ENCODE measurements at places on chromosomes 4 and X.

DNA sequence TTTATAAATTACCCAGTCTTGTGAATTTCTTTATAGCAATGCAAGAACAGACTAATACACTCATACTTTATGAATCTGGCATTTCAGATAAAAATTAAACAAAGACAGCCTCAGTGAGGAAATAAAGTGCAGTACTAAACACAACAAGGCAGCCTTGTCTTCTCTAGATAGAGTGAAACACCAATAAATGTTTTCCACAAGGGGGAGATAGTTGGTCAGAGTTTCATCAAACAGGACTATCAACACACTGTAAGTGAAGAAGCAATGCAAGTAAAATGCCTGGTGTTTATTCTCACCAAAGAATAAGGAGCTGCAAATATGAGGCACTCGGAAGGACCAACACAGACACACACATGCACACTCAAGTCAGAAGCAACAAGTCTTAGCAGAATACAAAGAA is 62.8 kb downstream of the FAM9B start:
- no peak for DNase-seq

GRCh38 chr4:109826719-109827118 is 1.1 kb upstream of the RRH start:
- DNase-seq = no peak

DNA sequence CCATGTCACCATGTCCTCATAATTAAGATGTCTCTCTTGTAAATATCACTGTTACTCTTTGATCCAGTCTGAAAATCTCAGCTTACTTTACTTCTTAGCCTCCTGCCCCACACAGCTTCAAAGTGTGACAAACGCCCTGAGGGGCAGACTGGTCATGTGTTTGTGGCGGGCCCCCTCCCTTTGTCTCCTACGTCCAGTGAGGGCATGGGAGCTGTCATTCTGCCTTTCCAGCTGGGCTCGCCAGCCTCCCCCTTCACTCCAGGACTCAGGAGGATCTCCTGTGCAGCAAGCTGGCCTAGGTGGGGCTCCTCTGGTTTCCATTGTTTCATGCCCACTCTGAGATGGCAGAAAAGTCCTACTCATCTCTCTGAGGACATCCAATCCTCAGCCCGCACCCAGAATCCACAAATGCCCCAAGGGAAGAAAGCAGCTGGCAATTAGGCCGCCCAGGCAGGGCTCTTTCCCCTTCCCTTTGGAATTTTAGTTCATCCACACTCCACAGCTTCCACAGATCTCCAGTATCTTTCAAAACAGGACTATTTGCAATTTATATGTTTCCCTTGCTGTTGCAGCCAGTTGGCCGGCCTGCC is 86.4 kb upstream of the C4orf50 start:
- DNase-seq = peak; percentile 56

- DNase-seq = no peak
Observed at GRCh38 chr4:173170182-173170778, 1.7 kb downstream of the GALNT7 start.

- DNase-seq = no peak
Observed at GRCh38 chr4:98749206-98749605, 90.8 kb upstream of the TSPAN5 start.

DNA sequence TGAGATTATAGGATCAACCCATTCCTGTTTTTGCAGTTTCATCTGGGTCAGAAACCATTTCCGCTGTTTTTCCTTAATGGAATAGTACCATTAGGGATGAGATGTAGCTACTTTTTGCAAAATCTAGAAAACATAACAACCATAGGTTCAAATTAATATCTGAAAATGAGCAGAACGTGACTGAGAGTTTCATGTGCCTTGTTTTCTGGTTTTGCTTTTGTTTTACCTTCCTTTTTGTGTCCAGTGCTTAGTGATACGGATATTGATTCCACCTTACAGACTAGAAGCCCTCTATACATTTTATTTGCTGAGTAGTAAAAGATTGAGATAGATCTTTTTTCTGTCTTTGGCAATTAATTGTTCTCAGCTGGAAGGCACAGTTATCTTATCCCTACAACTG is 46.5 kb downstream of the SNX25 start:
- no peak for DNase-seq

- DNase-seq = no peak
Observed at GRCh38 chr4:88535090-88535755, 11.6 kb upstream of the PYURF start.

DNA sequence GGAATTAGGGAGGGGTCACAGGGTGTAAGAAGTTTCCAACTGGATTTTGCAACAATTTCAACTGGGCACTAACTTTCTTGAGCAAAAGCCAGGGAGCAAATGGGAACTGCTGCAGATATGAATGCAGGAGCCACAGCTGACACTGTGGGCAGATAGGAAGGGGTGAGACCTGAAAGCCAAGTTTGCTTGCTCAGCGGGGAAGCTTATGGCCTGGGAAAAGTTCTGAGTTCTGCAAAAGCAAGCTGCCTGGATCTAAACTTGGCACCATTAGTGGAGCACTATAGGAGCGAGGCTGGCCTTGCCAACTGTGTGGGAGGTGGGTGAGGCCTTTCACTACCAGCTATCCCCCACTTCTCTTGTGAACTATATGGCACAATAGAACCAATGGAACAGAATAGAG is 11.1 kb downstream of the CYSLTR1 start:
- no peak for DNase-seq

- DNase-seq = no peak
Observed at GRCh38 chrX:39542316-39542715, 555.4 kb downstream of the BCOR start.

- no peak for DNase-seq
Observed at GRCh38 chr4:48027653-48028052, 11.1 kb downstream of the NIPAL1 start.

DNA sequence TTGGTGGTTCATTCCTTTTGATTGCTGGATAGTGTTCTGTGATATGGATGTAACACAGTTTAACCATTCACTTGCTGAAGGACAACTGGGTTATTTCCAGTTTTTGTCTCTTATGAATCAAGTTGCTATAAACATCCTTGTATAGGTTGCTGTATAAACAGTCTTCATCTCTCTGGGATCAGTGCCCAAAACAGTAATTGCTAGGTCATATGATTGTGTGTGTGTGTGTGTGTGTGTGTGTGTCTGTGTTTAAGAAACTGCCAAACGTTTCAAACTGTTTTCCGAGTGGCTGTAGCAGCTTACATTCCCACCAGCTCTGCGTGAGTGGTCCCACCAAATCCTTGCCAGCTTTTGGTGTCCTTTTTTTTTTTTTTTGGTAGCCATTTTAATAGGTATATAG is 60.4 kb downstream of the F11 start:
- DNase-seq = no peak

DNA sequence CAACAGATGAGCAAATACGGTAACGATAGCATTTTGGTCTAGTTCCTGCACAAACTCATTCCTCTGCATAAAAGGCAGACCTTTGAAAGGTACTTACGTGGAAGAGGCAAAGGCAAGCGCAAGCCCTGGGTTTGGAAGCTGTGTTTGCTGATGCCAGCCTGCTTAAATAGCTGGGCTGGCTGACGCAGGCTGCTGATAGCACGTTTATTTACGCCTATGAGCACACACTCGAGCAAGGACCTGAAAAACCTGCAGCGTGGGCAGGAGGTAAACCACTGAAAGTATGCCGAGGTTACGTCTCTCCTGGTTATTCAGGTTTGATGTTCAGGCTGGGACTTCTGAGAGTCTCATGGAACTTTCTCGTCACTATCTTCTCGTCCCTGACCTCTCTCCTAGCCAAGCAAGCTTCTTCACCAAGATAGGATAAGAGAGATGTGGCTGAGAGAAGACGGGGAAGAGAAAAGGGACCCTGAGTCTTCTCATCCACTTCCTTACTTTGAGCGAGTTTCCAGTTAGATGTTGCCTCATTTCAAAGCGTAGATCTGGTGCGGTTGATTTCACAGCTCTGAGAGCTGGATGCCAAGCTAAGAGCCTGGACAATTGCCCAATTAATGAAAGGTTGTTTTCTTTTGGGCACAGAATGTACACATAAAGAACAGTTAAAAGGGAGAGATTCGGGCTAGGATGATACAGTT is at the start of gene HOPX:
TSS of gene HOPX (minus strand) at position 139 of the 695 bp plus-strand sequence. CDS start 23,480 bp downstream, outside the sequence.
- DNase-seq = no peak

DNA sequence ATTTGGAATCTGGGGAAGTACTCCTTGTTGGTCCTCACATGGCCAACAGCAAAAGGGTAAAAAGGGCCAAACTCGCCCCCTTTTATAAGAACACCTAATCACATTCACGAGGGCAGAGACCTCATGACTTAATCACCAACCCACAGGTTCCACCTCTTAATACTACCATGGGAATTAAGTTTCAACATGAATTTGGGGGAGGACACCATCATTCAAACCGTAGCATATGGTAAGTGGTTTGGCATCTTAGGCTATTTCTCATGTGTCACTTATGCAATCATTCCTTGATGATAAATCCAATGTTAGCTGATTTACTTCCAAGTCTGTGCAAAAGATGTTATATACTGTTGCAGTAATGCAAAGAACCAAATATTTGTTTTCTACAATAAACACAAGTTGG is 302.9 kb upstream of the FAM241A start:
- no peak for DNase-seq

GRCh38 chr4:82044141-82044993 is 329.4 kb downstream of the HNRNPD start:
- peak; percentile 33 for DNase-seq

DNA sequence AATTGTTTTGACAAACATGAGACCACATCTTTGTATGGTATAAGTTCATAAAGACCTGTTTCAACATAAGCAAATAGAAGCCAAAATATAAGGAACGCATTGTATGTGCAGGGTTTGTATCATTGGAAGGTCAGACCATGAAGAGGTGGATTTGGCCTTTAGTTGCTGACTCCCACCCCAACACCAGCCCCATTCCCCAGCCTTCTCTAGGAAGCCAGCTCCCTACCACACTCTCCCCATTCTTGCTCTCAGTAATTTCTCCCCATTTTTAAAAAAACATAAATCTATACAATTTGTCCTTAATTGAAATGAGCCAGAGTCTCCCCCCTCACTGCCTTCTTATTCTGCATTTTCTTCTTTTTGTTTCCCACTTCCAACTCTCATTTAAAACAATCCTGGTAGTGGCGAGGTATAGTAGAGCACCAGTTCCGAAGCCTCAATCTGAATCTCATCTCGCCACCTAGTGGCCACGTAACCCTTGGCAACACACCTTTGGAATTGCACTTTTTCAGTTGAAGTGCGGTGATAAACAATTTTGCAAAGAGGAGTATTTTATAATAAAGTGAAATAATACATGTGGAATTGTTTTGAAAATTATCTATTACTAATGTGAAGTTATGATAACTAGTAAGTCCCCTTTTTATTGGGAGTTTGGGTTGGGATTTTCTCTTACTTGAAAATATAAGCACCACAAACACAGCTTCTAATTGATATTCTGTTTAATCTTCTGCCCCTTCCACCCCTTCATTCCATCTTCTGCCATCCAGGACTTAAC is 126.6 kb downstream of the ASB9 start:
- DNase-seq = peak; percentile 34
